ENCODE measurements at places on chromosomes 4 and X.

DNA sequence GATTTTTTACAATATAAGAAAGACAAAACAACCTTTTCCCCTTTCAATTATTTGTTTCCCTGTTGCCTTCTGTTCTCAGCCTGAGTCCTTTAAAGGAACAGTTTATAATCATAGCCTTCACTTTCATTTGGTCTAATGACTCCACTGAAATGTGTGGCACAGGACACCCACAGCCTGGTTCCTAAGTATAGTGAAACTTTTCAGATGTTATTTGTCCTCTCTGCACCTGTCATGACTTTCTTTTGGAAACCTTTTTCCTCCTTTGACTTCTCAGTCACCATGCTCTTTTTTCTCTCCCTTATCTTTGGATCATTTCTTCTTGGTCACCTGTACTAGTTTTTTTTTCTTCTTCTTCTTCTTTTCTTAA is 237.8 kb upstream of the ANXA3 start:
- no peak for DNase-seq

GRCh38 chr4:139951021-139951420 is 203.0 kb downstream of the MAML3 start:
- peak; percentile 92 for DNase-seq

DNA sequence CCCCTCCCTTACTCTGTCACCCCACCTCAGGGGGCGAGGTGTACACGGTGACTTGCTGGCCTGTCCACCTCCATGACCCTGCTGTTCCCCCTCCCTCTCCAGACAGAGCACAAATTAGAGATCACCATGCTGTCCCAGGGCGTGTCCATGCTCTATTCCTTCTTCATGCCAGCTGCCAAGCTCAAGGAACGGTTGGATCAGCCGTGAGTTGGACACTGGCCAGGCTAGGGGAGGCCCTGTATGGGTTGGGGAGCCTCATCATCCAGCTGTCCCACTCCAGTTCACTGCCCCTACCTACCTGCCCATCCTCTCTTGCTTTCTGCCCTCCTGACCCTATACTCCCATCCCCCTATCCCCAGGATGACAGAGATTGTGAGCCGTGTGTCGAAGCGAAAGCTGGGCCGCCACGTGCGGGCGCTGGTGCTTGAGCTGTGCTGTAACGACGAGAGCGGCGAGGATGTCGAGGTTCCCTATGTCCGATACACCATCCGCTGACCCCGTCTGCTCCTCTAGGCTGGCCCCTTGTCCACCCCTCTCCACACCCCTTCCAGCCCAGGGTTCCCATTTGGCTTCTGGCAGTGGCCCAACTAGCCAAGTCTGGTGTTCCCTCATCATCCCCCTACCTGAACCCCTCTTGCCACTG is 3.9 kb upstream of the CDK16 start:
- no peak for DNase-seq

DNA sequence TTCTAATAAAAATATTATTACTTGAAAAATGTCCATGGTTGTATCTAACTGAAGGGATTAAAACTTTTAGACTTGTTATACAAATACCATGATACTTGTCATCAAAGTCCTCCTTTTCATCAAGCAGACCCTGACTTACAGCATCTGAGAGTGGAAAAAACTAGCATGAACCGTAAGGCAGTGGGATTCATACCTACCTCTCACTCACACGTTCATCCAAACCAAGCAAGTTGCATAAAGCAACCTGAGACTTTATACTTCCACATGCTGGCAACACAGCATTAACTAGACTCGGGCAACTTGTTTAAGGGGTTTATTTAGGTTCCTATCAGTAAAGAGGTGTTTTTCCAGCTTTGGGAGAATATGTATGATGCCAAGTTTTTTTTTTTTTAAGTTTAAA is 22.6 kb upstream of the TLR7 start:
- no peak for DNase-seq

DNA sequence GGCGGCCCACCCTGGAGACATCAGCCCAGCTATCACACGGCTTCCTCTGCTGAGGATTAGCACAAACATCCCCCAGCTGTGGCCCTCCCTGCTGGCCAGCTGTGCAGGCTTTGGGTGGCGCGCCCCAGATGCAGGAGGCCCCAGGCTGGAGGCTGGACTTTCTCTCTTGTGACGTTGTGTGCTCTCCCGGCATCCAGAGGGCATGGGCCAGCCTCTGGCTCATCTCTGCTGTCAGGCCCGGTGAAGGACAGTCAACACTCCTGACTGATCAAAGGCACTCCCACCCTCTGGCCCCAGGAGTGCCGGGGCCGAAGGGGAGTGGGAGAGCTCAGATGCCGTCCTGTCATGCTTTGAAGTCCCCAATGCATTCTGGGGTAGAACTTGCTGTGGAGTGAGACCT is 29.9 kb upstream of the PJA1 start:
- DNase-seq: no peak

GRCh38 chr4:70667740-70668535 is 1.6 kb upstream of the JCHAIN start:
- DNase-seq: no peak

GRCh38 chr4:173246719-173247118 is 78.1 kb downstream of the GALNT7 start:
- DNase-seq: no peak

GRCh38 chrX:139738581-139738980 is 30.6 kb upstream of the MCF2 start:
- peak; percentile 16 for DNase-seq

- no peak for DNase-seq
Observed at GRCh38 chr4:91116861-91117260, 989.7 kb downstream of the CCSER1 start.

DNA sequence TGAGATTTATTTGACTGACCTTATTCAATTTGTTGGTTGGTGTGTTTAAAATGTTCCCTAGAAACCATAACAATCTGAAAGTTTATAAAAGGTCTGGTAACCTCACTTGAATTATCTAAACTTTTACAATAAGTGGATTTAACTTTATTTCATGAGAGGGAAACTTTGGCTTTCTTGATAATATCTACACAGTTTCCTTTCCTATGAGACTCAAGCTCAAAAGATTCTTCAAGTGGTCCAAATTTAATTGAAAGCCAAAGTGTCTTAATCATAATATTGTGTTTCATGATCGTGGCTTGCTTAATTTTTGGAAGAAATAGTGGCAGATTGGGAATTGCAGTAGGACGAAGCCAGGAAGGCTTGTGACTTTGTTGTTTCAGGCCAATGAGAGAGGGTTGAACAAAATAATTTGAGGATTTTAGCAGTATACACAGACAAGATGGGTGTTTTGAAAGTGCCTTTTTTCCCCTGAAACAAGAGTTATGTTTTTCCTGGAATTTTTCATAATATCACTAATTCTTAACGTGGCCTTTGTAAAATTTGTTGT is 55.0 kb downstream of the PHEX start:
- DNase-seq: no peak

DNA sequence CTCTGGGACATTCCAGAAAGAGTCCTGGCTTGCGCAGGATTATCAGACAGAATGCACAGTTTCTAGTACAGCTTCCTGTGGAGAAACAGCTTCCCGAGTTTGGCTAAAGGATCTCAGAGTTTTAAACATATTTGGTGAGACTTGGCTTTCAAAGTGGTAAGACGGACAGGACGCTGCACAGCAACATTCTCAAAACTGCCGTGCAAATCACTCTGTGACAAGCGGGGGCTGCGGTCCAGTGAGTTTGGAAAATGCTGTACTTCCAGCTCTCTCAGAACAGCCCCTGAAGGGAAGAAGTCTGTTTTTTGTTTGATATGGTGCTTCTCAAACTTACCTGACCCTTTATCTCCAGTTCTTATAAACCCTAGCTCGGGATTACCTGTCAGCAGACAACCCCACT is 18.1 kb downstream of the LGI2 start:
- no peak for DNase-seq

- DNase-seq: no peak
Observed at GRCh38 chrX:133655275-133656265, 240.3 kb upstream of the GPC4 start.

DNA sequence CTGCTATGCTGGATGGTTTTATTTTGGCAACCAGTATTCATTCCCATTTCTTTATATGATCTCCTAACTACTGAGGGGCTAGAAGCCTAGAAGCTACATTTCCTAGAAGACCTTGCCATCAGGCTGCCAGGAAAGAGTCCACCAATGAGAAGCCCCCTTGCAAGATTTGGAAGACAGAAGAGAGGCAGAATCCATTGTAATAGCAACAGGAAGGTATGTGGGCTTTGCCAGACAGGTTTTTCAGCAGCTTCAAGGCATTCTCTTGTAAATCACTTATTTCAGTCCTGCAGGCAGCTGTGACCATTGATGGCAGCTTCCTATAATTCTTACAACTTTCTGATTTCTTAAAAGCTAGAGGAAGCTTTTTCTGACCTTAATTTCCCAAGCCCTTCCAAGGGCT is 148.3 kb upstream of the NHS start:
- DNase-seq: no peak

DNA sequence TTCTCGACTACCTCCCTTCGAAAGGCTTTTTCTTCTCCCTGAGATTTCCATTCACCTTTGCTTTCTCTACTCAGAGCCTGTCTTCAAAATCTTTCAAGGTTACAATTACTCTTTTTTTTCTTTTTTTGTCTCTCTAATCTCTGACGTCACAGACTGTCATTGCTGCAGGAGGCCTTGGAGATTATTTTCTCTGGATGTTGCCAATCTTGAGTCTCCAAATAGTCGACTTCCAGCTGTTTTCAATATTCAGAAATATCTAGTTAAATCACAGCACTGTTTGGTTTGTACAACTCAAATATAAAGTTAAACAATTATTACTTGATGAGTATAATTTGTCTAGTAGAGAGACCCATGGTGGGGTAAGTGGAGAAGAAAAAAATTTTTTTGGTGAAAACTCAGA is 359.0 kb upstream of the BOD1L1 start:
- no peak for DNase-seq

DNA sequence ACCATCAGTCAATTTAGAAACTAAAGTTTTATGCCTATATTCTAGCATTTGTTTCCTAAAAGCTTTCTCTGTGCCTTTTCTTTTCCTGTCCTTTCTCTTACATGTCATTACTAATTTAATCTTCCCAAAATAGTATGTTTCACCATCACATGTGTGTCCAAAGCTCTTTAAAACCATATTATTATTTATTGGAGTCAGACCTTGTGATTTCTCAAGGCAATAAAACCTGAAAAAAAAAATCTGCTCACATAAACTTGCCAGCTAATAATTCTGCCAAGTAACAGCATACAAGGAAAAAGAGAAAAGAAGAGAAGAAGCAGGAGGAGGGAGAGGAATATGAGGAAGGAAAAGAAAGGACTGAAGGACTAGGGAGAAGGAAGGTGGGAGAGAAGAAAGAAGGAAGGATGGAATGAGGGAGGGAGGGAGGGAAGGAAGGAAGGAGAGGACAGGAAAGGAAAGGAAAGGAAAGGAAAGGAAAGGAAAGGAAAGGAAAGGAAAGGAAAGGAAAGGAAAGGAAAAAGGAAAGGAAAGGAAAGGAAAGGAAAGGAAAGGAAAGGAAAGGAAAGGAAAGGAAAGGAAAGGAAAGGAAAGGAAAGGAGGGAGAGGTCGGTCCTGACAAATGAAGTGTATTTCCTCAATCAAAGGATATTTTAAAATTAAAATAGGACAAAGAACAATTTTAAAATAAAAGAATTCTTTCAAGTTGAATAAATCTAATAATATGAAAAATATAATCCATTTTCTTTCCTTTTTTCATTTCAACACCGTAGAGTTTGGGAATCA is 57.4 kb downstream of the ANTXR2 start:
- DNase-seq: no peak

DNA sequence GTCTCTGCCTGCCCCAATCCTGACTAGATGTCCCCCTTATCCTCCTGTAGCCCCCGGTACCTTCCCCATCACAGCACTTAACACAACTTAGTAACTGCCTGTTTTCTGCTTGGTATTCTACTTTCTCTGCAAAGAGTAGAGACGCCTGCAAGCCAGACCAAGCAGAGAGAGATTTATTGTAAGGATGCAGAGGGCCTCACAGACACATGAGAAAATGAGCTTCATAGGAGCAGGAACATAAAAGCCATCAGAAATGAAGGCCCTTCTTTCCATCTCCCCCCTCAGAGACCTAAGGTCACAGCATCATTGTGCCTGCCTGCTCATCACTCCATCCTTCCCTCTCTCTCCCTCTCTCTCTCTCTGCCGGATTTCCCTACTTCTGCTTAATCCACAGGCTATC is 305.7 kb upstream of the NOCT start:
- DNase-seq: no peak

- no peak for DNase-seq
Observed at GRCh38 chr4:89353514-89353913, 45.9 kb upstream of the GPRIN3 start.

GRCh38 chr4:1622238-1622637 is 61.9 kb downstream of the FAM53A start:
- no peak for DNase-seq

- DNase-seq: no peak
Observed at GRCh38 chr4:62601737-62602136, 1401.6 kb downstream of the ADGRL3 start.

GRCh38 chr4:4758681-4759080 is 100.8 kb upstream of the MSX1 start:
- no peak for DNase-seq

- peak; percentile 51 for DNase-seq
Observed at GRCh38 chr4:23373261-23373660, 516.6 kb downstream of the PPARGC1A start.

DNA sequence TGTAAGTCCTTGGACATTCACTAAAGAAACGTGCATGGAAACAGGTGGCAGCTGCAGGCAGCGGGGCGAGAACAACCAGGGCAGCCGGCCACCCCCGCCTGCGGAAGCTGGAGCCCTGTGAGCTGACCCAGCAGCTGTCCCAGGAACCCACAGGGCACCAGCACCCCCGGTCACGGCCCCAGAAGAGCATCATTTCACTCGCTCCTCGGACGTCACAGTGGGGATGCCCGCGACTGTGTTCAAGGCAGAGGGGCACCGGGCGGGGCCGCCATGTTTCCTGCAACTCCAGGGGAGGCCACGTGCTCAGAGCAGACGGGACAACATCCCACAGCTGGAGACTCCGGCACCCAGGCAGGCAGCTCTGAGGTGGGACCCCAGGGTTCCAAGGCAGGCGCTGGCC is 45.0 kb upstream of the CPLX1 start:
- no peak for DNase-seq

- DNase-seq: no peak
Observed at GRCh38 chr4:110188113-110188512, 10.3 kb downstream of the ELOVL6 start.

- DNase-seq: no peak
Observed at GRCh38 chr4:7763106-7763505, 176.6 kb downstream of the AFAP1 start.

DNA sequence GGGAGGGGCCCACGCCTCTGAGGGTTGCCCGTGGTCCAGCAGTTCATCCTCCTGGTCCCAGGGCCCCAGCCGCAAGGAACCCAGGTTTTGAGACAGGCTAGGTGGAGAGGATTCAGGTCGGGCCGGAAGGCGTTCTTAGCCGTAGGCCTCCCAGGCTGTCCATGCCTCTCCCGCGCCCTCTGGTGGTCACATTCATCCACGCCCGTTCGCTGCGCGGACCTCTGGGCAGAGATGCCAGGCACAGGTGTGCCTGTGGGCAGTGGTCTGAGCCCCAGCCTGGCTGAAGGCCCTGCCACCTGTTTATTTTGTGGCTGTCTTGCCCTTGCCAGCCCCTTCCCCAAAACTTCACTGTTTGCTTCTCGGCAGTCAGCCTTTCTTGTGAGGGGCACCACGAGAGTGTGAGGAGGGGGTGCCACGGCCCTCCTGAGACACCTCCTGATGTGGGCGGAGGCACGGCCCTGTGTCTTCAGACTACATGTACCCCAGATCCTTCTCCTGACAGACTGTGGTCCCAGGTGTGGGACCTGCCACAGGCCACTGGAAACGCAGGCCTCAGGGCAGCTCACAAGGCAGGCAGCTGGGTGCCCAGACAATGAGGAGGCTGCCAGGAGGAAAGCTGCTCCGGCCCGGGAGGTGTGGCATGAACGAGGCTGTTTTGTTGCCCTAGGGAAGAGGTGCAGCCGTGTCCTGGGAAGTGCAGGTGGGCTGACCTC is 5.0 kb downstream of the UVSSA start:
- DNase-seq: peak; percentile 43

All from RPMI7951 (cell line).